ENCODE measurements at places on chromosomes 2 and 18.

- no peak for DNase-seq
Observed at GRCh38 chr2:17728210-17728609, 25.4 kb downstream of the SMC6 start.

DNA sequence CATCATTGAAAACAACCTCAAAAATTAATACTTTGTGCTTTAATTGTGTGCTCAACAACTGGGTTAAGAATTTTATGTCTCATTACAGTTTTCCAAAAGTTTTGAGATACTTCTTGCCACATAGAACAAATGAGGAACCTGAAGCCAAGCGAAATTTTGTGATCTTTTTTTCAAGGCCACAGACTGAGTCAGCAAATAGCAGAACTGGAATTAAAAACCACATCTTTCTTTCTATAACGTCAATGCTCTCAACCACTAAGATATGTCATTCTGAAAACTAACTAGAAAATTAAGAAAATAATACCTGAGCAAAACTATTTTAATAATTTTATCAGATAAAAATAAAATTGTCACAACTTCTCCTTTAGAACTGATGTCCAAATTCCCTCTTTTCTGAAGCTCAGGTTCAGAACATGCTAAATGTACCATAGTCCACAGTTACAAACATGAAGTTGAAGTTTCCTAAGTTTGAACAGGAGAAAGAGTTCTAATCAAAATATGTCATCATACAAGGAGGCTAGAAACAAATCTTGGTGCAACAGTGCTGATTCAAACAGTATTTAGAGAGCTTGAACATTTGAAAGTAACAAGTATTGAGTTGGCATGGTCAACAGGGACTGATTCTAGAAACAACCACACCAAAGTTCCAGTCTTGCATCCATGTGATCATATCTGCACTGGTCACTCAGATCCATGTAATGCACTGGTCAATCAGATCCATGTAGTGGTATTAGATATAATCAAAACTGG is 27.6 kb upstream of the CALCRL start:
- DNase-seq = no peak

- DNase-seq = no peak
Observed at GRCh38 chr2:220228310-220229006, 601.0 kb downstream of the SLC4A3 start.

DNA sequence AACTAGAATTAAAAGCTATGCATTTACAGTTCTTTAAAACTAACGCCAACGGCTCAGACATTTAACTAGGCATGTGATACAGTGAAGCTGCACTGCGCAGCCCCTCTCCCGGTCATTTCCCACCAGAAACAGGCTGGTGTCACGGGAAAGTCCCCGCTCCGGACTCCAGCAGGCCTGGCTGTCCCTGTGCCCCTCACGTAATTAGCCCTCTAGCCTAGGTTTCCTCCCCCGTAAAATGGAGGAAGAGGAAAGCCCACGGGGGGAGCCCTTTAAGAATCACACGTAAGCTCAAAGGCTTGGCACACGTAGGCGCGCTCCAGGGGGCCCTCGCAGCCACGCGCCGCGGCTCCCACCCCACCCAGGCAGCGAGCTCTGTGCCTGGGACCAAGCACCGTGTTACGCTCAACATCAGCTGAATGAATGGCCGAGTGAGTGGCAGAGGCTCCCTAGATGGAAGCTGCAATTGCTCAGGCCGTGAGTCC is 48.0 kb downstream of the KCNIP3 start:
- DNase-seq = no peak

GRCh38 chr2:85421260-85422071 is 3.0 kb downstream of the SH2D6 start:
- DNase-seq = no peak

- no peak for DNase-seq
Observed at GRCh38 chr2:11774600-11774999, 28.2 kb downstream of the LPIN1 start.

GRCh38 chr2:147045113-147045512 is 799.7 kb upstream of the ACVR2A start:
- peak; percentile 12 for DNase-seq

DNA sequence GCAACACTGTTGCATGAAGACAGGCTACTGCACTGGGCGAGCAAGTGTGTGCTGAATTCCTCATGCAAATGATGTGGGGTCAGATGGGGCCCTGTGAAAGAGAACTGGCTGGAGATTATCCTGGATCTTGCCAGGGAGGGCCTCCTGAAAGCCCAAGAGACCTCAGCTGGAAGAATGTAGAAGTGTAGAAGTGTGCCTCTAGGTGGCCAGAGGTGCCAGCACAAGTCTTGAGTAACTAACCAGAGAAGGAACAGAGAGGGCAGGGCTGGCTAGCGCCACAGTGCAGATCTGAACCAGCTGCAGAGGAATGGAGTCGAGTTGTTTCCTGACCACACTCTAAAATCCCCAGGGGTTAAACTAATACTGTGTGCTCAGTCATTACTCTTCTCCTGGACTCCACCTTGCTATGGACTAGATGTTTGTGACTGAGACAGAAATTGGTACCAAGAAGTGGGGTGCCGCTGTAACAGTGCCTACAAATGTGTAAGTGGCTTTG is 399.3 kb downstream of the LRATD1 start:
- no peak for DNase-seq

- no peak for DNase-seq
Observed at GRCh38 chr2:231415029-231415428, 19.5 kb downstream of the B3GNT7 start.

Measured in nucleus accumbens (tissue), 56 donors.